CD4-positive, alpha-beta memory T cell (primary cell): ENCODE measurements at places on chromosomes 6 and 20. TPM values are rescaled to one million over a fixed set of nuclear protein-coding genes. Genes with fewer than 3 reads are reported as not detected.

Gene SIRPA
- 1.8 TPM for total RNA-seq

Gene LY86
- total RNA-seq: 1.5 TPM

Gene PRR18
- not detected for total RNA-seq

Gene DOK5
- not detected for total RNA-seq

Gene CCN6
- total RNA-seq: not detected

Gene RAB44
- total RNA-seq: not detected

Gene B3GALT4
- 43.3 TPM for total RNA-seq

Gene PSORS1C1
- not detected for total RNA-seq

Gene FNDC1
- not detected for total RNA-seq

Gene SYNGAP1
- 47.8 TPM for total RNA-seq

Gene TSHZ2
- 30.2 TPM for total RNA-seq

Gene NXT1
- 23.6 TPM for total RNA-seq

Gene FERMT1
- total RNA-seq: not detected

Gene ACSS1
- total RNA-seq: 55.4 TPM

Gene ISM1
- 3.7 TPM for total RNA-seq

Gene DEFB132
- not detected for total RNA-seq
